ENCODE measurements at places on chromosomes 7 and 10.
A peak's percentile ranks its signal among the peaks of the same experiment; 100 is the strongest.

DNA sequence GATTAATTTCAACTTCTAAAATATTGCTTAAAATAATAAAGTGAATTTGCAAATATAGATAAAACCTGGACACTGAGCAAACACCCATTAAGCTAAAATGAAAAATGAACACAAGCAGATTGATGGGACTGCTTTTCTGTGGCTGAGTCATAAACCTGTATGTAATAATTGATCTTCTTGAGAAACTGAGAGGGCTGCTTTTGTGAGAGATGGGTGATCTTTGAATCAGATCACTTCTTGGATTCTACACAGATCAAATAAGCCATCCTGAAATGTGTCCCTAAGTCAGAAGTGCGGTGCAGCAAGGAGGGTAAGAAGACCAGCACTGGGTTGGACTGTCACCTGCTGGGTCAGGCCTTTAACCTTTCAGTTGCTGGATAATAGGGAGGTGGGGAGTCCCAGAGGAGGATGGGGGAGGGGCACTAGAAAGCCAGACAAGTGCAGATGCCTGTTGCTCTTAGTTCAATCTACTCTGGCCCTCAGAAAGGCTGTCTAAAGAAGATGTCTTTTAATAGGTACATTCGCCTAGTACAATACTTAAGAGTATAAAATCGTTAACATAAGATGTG is 178.2 kb upstream of the NAMPT start:
- DNase-seq: no peak

GRCh38 chr7:87875151-87876039 is 765 bp downstream of the SLC25A40 start:
- DNase-seq: peak; percentile 31

GRCh38 chr7:100863406-100863950 is 3.7 kb upstream of the TRIP6 start:
- DNase-seq: no peak

GRCh38 chr7:115099906-115100305 is 178.0 kb downstream of the MDFIC start:
- DNase-seq: no peak

DNA sequence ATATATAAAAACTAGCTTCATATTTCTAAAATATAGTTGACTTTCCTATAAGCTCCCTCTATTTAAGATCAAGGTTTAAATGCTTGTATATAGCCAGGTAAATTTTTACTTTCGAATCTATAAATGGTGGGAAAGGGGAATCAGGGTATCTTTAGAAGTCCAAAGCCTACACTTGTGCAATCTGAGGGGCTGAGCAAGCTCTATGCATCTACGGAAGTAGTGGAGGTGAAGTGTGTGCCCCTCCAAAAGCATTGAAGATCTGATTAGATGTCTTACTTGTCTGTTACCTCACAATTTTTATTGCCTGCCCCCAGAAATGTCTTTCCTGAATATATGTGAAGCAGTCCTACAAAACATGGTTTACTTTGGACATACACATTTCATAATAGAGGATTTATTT is 1.6 kb downstream of the AKAP9 start:
- DNase-seq: no peak

GRCh38 chr7:93327006-93327633 is 95.0 kb downstream of the VPS50 start:
- DNase-seq: no peak

- DNase-seq: no peak
These were observed 92.9 kb downstream of the SVOPL start for GRCh38 chr7:138608275-138608674.

GRCh38 chr10:107487284-107487683 is 322.8 kb upstream of the SORCS1 start:
- DNase-seq: no peak

- no peak for DNase-seq
These were observed 340.2 kb downstream of the THSD7A start for GRCh38 chr7:11491811-11492210.

GRCh38 chr7:39810204-39810642 is 139.8 kb upstream of the CDK13 start:
- DNase-seq: no peak

- DNase-seq: peak; percentile 14
These were observed 633.9 kb downstream of the ARL4A start for GRCh38 chr7:13321316-13321715.

DNA sequence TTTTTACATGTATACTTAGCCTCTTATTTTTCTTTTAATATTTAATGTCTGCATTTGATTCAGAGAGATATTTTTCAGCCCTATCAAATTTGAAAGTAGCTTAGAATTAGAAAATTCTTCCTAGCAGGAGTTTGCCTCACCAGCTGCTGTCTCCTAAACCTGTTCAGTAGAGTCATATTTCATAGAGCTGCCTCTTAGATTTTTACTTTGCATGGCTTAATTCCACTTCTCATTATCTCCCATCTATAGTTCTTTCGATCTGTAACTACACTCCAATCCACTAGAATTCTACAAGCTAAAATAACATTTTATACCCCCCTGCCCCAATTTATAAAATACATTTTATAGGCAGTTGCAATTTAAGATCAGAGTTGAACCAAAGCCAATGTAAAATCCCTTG is 227.0 kb downstream of the ANK3 start:
- peak; percentile 81 for DNase-seq

DNA sequence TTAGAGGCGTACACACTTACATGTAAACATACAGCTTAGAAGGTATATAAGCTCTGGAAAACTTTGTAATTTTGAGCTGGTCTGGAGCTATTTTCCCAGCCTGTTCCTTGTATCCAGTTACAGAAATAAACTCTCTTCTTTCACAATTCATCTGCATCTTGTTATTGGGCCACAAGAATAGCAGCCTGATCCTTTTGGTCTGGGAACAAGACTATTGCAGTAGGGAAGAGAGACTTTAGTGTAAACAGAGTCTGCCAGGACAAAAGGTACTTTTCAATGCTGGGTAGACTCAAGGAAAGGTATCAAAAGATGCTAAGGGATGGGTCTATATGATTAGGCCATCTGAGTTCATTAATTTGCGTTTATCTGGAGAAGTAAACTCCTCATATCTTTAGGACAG is 728.3 kb downstream of the TYW1 start:
- DNase-seq: no peak

DNA sequence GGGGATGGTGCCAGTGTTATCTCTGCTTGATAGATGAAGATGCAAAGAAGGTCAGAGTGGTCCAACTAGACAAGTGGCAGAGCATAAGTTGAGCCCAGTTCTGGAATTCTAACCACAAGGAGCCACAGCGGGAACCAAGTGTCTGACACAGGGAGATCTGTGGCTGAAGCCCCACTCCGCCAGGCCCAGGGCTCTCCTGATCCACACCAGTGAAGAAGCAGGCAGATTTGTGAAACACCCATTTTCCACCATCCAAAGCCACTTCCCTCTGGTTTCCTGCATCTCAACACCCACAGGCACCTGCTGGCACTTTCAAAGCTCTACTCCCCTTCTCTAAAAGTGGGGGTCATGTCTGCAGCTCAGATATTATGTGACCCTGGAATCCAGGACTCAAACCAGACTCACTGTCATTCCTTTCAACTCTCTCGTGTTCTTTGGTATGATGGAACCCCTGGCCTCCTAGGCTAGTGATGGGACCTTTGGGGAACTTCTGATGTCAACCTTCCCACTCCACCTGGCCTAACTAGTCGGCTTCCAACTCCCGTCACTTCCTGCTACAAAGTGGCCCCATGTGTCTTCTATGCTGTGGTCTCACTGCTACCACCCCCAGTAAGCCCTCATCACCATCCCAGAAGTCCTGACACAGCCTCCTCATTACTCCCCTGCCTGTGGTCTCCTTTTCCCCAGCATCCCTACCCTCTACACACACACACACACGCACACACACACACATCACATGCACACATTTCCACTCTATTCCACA is 177.6 kb downstream of the GRID1 start:
- no peak for DNase-seq

DNA sequence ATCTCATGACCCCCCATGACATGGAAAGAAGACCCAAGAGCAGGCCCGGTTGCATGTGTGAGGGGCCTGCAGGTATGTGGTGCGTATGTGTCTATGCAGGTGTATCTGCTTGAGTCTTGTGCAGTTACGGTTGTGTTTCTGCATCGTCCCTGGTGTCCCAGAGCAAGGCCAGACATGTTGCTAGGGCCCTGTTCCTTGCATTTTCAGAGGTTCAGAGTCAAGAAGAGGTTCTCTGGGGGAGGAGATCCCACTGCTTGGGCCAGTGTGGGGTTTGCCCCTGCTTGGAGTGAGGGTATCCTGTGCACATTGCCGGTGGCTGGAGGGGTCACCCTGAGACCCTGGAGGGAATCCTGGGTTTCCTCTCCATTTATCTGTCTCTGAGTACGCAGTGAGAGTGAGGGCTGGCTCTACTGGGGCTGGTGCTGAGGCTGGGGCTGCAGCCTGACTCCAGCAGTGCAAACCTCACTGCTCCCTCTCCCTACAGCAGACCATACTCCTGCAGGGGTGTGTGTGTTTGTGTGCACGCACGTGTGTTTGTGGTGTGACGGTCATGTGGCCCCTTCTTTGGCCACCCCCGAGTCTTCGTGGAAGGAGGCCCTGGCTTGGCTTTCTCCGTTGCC is 4.1 kb downstream of the TRIM8 start:
- no peak for DNase-seq

GRCh38 chr7:96823274-96823673 is 113.6 kb upstream of the SEM1 start:
- no peak for DNase-seq

GRCh38 chr7:29825775-29826529 is 19.6 kb downstream of the WIPF3 start:
- DNase-seq: no peak

DNA sequence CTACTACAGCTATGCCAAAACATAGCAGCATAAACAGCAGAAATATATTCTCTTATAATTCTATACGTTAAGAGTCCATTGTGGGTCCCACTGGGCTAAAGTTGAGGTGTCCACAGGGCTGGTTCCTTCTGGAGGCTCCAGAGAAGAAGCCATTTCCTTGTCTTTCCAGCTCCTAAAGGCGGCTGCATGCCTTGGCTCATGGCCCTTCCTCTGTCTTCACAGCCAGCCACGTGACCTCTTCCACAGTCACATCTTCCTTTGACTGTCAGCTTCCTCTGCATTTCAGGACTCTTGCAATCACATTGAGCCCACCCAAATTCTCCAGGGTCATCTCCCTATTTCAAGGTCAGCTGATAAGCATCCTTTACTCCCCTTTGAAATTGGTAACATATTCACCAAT is 17.2 kb downstream of the NACAD start:
- no peak for DNase-seq

GRCh38 chr10:18822156-18822555 is 162.9 kb downstream of the ARL5B start:
- DNase-seq: no peak

All from NCI-H2171 treated with DMSO at 0.1 percent for 48 hours (cell line).